ENCODE measurements at places on chromosomes 11 and 22.

GRCh38 chr22:46354176-46354992 is 18.9 kb downstream of the TRMU start:
- no peak for DNase-seq

DNA sequence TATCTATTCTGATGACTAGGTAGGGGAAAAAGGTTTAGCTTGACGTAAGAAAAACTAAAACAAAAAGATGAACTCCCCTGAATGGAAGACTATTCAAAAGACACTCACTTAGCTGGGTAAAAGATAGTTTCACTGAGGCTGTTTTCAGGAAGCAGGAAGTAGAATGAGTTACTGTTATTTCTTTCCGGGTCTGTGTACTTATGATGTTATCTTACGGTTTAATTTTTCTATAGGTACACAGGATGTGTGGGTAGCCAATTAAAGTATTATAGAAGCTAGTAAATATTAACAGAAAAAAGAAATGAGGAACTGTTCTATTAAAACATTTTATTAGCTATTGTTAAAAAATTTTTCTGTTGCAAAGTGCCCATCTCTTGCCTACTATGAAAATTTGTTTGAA is 45.8 kb upstream of the MMP7 start:
- DNase-seq: no peak

DNA sequence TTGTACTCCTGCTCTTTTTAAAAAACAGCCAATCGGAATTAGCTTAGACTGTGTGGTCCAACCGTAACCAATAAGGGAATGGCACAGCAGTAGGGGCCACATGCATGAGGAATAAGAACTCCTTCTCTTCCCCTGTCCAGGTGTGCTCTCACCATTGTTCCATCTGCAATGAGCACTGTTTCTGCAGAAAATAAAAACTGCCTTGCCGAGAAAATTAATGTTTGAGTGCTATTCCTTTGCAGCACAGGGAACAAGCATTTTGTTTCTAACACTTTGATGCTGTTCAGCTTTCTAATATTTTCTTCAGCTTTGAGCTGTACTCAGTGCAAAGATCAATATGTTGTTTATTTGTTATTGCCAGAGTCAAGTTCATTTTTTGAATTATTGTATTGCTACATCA is 57.9 kb downstream of the PIWIL3 start:
- no peak for DNase-seq

DNA sequence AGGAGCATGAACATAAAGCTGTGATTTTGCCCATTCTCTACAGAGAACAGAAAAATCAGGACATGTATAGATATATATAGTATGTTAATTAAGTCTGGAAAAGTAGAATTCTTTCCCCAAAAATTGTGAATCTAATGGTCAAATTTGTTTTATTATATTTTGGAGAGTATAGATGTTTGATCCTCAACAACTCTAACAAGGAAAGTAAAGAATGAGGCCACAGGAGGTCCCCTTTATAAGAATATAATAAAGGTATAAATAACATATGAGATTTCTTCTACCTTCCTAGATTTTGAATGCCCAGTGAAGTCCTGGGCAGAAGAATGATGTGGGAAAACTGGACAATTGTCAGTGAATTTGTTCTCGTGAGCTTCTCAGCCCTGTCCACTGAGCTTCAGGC is at the start of gene OR10A4:
Gene OR10A4, plus strand, starts transcription at position 301 of the 400 bp plus-strand sequence. Its CDS starts 23 bp downstream, at position 324.
- no peak for DNase-seq

GRCh38 chr11:120105576-120105975 is 32.3 kb downstream of the TRIM29 start:
- DNase-seq: no peak

- DNase-seq: no peak
These were observed 64.2 kb downstream of the FZD4 start for GRCh38 chr11:86891036-86891435.

DNA sequence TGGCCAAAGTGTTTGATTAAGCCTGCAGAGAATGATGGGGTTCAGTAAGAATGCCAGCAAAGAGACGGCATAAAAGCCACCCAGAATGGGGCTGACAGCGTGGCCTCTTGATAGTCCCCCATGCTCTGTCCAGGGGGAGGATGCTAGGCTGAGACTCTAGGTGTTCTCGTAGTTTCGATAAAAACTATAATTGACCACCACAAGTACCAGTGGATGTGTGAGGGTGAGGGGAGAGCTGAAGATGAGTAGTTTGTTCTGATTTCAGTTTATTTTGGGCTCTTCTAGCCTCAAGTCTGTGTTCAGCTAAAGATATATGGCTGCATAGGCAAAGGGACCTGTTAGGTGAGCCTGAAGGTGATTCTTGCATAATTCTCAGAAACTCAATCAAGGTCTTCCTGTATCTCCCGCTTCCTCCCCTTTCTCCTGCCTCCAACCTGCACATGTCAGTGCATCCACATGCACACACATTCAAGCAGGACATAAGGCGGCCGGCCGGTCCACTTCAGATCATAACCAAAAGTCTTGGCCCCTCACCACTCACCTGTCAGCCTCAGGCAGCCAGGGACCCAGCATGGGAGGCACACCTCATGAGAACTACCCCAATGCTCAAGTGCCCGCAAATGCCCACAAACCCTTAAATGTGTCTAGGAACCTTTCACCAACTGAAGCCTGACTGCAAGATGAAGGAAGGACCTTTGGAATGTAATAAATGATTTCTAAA is 31.2 kb downstream of the FLI1 start:
- no peak for DNase-seq

DNA sequence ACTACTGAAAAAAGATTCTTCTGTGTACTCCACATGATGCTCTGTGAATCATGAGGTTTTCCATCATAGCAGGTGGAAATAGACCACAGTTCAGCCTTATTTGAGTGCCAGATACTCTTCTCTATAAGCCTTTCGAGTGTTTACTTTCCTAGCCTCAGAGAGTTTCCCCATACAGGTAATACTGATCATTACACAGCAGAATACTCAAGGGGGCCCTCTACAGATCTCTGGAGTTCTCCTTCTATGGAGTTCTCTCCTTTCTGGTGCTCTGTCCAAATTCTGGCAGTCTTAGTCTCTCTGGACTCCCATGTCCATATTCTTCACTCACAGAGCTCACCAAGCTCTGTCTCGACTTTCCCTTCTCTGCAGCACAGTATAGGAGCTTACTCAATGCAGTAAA is 175.7 kb upstream of the CARD18 start:
- no peak for DNase-seq

DNA sequence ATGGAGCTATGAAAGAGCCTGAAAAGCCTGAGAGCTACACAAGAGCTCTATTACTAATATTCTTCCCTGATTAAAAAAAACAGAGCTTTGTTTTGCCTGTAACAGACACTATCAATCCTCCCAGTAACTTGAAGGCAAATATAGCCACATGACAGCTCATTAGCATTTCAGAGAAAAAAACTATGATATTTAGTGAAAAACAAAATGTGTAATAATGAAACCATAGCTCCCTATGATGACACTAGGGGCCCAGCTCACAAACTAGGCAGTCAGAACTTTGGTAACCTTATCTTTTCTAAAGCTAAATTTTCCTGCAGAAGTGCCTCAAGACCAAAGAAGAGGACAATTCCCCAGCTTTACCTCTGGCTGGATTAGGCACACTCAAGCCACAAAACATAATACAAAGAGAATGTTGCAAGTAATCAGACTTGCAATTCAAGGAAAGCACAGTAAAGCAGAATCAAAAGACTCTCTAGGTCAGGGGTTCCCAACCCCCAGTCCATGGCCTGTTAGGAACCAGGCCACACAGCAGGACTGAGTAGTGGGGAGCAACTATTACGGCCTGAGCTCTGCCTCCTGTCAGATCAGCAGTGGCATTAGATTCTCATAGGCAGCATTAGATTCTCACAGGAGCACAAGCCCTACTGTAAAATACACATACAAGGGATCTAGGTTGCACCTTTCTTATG is 53.3 kb downstream of the MRTFA start:
- DNase-seq: peak; percentile 49

DNA sequence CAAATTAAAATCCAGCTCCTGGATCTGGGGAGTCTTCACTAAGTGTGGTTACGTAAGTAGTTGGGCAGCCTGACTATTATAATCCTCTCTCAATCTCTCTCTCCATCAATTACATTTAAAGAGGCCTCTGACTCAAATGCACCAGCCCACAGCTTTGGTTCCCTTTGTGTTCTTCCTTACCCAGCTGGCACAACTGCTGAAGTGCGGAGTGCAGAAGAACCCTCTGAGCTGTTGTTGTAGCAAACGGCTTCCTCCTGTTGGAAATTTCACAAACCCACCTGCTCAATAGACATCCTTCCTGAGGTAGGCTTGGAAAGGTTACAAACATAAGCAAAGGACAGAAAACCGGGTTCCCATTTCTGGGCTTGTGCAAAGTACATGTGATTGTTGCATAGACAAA is 17.0 kb upstream of the SORL1 start:
- DNase-seq: no peak

DNA sequence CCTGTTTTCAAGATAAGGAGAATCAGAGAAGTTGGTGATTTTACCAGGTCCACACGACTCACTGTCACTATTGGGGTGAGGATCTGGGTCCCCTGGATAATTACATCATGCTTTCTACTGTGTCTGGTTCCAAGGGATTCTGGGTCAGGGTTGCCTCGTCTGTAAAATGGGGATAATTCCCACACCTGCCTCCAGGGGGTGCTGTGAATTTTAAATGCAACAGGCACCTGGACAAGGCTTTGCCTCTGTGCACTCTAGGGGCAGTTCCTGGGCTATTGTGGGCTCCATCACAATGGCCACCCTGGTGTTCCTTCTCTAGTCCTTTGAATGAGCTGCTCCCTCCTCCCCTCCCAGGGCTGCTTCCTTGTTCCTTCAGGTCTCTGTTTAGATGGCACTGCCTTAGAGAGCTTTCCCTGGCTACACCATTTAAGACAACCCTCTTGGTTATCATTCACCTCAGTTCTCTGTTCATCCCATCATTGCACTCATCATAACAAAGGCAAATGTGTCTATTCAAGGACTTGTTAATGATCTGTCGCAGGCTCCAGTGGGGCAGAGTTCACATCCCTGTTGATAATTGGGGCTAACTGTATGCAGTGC is 178.6 kb downstream of the MIAT start:
- DNase-seq: peak; percentile 80

DNA sequence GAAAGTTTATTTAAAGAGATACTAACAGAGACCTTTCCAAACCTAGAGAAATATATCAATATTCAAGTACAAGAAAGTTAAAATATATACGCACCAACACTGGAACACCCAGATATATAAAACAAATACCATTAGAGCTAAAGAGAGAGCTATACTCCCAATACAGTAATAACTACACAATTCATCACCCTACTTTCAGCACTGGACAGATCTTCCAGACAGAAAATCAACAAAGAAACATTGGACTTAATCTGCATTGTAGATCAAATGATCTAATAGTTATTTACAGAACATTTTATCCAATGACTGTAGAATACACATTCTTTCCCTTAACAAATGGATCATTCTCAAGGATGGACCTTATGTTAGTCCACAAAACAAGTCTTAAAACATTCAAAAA is 311.9 kb downstream of the METTL15 start:
- DNase-seq: no peak

DNA sequence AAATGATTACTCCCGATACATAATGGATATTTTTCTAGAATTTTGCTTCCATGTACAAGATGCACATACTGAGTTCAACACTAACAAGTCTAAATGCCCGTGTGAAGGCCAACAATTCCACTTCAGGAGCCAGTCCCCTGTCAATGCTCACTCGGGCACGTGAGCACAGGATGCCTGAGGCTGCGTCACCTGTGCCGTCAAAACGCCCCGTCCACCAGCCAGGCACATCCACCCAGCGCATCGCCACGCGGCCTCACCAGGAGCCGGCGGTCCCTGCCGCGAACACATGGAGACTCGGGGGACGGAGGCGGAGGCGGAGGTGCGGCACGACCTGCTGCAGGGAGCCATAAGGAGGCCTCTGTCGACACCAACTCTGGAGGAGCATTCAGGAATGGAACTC is 9.8 kb downstream of the TOLLIP start:
- no peak for DNase-seq

DNA sequence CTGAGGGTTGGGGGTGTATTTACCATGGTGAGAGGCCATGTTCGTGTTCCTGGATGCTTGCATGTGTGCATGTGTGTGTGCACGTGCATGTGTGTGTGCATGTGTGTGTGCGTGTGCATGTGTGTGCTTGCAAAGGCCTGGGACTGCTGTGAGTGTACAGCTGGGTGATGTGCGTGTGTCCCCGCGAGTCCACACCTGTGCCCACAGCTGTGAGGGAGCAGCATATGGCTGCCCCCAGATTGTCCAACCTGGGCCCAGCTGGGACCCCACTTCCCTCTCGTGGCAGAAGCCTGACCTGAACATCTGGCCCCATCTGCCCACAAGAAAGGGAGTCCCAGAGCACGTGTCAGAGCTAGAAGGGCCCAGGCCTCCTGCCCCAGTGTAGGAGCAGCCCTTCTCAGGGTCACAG is 8.4 kb upstream of the CD248 start:
- DNase-seq: no peak

DNA sequence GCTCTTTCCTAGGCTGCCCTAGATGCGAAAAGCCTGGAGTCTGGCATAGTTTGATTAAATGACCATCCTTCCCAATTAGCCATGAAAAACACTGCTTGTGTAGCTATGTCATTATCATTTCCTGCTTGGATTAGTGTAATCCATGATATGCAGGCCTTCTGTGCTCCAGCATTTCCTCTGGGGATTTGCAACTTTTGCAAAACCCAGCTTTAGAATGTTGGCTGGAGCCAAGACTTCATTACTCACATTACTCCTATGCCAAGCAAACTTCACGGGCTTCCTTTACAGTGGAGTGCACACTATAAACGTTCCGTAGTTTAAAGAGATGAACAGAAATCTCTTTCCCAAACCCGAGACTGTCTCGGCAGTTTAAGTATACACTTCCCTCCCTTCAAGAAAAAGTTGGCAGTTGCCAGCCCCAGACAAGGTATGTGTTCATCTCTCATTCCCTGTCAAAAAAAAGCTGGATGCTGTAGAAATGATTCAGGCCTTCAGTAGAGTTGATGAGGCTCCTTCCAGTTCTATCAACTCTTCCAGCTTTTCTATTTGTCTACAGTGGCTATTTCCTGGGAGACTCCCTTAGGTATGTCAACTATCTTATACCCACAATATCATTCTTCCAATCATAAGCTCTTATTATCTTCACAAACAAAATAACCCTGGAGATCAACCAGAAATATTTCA is 180.0 kb downstream of the MAML2 start:
- no peak for DNase-seq

DNA sequence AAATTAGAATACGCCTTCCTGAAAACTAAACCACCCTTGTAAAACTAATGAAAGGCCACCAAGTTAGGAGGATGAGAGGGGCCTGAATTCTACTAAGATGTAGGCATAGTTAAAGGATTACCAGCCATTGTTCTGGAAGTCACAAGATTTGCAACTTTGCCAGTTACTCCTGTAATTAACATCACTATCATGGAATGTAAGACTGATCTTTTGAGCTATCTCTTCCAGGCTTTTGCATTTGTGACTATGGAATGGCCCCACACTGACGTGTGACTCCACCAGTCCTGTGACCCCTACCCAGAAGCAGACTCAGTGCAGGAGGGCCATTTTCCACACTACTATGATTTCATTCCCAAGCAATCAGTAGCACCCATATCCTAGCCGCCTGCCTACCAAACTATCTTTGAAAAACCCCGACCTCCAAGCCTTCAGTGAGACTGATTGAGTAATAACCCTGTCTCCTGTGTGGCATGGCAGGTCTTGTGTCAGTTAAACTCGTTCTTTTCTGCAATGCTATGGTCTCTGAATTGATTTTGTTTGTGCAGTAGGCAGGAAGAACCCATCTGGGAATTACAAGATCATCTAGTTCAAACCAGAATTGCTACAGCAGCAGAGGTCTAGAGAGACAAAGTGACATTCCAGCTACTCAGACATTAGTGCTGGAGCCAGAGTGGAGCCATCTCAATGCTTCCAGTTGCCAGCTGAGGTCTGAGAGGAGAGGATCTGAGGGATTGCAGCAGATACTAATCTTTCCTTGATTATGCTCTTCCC is 1.9 kb upstream of the CTSF start:
- DNase-seq: no peak

GRCh38 chr22:20155330-20156041 is 4.6 kb upstream of the CCDC188 start:
- DNase-seq: no peak
